ENCODE measurements at places on chromosomes 6 and 20.
A peak's percentile ranks its signal among the peaks of the same experiment; 100 is the strongest.

- no peak for DNase-seq
These were observed 93.7 kb upstream of the EDN1 start for GRCh38 chr6:12196326-12196936.

DNA sequence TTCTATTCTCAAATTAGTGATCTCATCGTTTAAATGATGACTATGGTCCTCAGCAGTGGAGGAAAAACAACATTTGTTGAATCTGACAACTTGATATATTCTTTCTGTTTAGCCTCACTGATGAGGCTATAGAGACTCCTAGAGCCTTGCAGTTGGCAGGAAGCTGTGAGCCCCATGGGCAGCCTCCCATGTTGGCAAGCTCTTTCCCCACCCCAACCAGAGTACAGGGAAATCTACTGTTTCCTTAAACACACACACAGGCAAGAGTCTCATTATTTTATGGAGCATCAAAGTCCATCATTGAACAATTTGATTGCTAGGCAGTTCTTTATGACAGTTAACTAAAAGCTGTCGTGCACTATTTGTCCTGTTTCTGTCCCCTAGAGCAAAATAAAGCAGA, 498.2 kb upstream of the CITED2 start:
- DNase-seq = no peak

DNA sequence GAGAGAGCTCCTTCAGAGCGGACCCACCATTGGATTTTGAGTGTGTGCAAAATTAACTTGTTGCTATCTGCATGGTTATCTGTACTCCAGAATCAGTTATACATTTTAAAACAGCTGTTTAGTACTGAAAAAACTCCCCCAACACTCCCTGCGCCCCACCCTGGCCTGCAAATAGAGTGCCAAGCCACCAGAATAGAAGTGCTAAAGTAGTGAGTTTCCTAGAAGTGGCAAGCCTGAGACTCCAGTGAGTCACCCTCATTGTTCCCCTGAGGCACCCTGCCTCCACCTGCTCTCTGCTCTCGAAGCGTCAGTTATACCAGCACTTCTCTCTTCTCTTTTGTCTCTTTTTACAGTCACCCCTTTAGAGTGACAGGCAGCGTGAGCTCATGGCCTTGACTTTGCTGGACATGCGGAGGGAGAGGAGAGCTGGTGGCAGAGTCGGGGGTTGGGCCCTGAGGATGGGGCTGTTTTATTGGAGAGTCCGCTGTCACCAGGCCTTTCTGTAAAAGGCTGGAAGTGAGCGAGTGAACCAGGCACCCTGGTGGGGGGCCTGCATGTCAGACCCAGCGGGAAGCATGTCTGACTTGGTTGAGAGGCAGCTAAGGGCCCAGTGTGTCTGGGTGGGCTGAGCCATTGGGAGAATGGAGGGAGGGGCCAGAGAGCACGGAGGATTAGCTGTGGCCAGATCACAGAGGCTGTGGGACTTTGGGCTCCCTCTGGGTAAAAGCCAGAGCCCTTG, 10.4 kb downstream of the IGF2R start:
- peak; percentile 74 for DNase-seq

- no peak for DNase-seq
These were observed 644.2 kb upstream of the GJE1 start for GRCh38 chr6:141488488-141488887.

DNA sequence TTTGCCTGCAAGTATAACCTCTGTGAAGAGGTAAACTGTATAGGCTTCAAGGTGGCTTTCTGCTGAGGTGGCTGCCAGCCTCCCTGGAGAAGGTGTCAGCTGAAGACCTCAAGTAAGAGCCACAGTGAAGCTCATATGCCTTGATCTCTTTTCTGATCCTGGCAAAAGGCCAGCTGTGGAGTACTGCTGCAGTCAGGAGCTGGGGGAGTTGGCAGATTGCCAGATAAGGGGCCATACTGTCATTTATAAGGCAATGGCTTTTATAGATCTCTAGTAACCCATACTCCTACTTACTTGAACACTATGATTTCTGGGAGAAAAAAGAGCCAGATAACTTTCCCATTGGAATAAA, 8.8 kb upstream of the CEP85L start:
- peak; percentile 83 for DNase-seq

GRCh38 chr20:45152405-45152804, 22.3 kb upstream of the PI3 start:
- DNase-seq = no peak

DNA sequence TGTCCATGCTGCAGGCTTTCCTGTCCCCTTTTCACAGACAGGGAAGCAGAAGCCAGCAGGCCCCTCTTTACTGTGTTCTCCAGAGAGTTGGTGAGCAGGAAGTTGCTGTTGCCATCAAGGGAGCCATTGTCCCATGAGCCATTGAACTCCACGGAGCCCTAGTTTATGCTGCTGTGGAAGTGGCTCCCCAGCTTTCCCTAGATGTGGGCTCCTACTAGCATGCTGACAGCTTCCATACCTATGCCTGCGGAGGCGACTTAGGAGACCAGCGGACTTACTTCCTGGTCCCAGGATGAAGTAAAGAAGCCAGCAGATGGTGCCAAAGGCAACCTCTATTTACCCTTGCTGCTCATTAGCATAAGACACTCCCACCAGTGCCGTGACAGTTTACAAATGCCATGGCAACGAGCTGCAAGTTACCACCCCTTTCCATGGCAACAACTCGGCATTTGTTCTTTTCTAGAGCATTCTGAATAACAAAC, 30.8 kb upstream of the FKBP1A start:
- DNase-seq = no peak

- DNase-seq = no peak
These were observed 117.0 kb downstream of the ANKRD60 start for GRCh38 chr20:58111310-58112016.

- no peak for DNase-seq
These were observed 170.9 kb downstream of the HIVEP2 start for GRCh38 chr6:142773859-142774648.

DNA sequence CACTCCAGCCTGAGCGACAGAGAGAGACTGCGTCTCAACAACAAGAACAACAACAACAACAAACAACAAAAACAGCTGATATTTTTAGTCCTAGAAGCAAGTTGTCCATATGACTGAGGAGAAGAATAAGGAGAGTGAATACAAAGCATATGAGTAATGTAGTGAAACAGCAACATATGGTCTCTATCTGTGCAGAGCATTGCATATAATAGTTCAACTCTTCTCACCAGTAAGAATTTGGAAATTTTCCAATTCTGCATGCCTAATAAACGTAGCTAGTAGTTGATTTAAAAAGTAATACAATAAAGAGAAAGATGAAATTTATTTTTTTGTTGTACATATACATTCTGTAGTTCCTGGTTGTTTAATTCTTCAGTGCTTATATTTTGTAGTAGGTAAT, 129.7 kb upstream of the FAM83B start:
- no peak for DNase-seq

GRCh38 chr6:3022765-3023662, 23.3 kb downstream of the NQO2 start:
- no peak for DNase-seq

DNA sequence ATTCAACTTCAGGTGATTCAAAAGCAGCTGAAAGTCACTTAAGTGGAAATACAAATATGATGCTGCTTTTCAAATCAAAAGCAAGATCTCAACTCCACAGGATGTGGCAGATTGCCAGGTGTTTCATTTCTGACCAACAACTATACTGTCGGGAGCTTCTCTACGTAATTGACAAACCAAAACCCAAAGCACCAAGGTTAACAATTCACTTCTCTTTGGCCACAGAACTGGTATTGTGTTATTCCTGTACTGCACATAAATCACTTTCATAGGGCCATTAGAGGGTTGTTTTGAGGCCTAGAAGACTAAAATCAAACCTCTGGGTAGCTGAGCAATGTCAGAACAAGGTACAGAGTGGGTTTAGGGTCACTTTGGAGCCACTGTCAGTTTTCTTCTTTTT, 169.7 kb downstream of the HAO1 start:
- peak; percentile 94 for DNase-seq

- DNase-seq = no peak
These were observed 2.9 kb downstream of the BIRC7 start for GRCh38 chr20:63238514-63239125.

DNA sequence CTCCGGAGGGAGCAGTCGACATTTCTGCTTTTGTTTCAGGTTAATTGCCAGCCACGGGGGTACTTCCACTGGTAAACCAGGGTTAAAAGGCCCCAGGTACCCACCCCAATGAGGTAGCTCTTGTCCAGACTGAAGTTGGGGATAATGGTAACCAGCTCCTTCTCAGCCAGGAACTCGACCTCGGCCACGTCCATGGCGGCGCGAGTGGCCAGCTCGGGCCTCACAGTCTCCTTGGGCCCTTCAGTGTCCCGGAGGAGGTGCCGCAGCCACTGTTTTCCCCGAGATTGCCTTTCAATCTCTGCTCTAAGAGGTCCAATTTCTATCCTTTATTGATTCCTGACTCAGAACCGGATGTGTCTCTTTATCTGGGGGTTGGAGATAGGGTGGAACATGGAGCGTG, 13.7 kb downstream of the ARHGAP40 start:
- no peak for DNase-seq

GRCh38 chr6:51494342-51494741, 593.1 kb downstream of the PKHD1 start:
- DNase-seq = no peak

DNA sequence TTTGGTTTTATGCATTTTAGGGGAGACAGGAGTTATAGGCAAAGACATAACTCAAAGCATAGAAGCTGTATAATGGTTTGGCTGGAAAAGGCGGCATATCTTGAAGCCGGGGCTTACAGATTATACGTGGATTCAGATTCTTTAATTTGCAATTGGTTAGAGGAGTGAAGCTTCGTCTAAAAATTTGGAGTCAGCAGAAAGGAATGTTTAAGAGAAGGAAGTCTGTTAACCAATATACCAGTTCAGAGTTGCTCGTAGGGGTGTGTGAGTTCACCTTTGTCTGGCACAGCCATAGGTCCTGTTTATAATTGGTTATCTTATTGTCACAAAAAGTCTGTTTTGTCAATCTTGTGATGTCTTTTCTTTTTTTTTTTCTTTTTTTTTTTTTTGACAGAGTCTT, 8.9 kb downstream of the ARHGAP40 start:
- no peak for DNase-seq

DNA sequence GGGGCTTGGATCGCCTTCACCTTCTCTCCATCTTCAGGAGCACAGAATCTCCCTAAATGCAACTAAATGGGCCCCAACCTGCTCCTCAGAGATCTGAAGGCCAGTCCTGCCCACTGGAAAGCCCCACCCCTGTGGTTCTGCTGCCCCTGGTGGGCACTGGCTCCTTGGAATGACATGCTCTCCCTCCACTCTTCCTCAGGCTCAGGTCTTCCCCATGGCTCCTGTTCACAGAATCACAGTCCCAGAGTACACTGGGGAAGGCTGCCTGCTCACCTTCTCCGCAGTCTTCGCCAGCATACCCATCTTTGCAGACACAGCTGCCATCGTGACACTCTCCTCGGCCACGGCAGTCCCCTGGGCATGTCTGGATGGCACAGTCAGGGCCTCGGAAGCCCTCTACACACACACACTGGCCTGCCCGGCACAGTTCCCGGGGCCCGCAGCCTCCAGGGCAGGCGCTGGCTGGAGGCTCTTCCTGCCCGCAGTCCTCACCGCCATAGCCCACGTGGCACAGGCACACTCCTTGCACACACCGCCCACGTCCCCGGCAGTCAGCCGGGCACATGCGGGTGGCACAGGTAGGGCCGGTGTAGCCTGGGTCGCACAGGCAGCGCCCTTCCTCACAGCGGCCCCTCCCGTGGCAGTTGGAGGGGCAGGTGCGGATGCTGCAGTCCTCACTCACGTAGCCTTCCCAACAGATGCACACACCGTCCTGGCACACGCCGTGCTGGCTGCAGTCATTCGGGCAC, 13.6 kb downstream of the TNXB start:
- no peak for DNase-seq

GRCh38 chr20:19019734-19020364, 192.6 kb upstream of the SLC24A3 start:
- no peak for DNase-seq

GRCh38 chr20:57508381-57508780, 16.6 kb downstream of the CTCFL start:
- no peak for DNase-seq

GRCh38 chr6:41697861-41698781, 37.3 kb downstream of the TFEB start:
- DNase-seq = no peak

DNA sequence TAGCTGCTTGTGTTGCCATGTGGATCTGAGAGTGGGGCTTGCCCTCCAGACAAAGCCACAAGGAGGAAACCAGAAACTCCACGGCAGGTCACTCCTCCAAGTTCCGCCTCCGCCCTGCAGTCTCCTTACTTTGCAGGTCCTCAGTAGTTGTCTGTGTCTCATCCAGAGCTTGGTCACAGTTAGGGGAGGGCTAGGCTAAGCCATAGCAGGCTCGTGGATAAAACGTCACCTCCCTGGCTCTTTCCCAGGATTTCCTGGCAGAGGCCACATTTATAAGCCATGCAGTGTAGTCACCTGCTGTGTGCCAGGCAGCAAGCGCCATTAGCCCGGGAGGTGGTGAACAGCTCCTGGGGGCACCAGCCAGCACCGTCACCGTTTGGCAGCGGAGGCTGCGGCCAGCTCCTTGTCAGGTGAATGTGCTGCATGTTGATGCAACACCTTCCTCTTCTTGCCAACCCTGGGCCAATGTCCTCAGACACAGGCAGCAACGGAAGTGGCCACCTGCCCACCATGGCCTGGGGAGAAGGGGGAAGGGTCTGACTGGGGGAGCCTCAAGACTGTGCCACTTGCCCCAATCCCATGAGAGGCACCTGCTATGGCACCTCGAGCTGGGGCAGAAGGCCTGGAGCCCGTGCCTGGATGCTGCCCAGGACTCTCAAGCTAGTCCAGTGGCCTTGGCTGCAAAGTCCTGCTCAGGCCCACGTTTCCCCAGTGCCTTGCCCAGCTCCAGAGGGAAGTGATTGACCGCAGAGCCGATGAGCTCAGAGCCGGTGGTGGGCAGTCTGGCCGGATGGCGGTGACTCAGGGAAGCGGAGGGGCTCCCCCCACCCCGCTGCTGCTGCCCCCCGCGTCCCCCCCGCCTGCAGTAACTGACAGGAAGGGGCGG, 39.0 kb upstream of the SLCO4A1 start:
- no peak for DNase-seq

DNA sequence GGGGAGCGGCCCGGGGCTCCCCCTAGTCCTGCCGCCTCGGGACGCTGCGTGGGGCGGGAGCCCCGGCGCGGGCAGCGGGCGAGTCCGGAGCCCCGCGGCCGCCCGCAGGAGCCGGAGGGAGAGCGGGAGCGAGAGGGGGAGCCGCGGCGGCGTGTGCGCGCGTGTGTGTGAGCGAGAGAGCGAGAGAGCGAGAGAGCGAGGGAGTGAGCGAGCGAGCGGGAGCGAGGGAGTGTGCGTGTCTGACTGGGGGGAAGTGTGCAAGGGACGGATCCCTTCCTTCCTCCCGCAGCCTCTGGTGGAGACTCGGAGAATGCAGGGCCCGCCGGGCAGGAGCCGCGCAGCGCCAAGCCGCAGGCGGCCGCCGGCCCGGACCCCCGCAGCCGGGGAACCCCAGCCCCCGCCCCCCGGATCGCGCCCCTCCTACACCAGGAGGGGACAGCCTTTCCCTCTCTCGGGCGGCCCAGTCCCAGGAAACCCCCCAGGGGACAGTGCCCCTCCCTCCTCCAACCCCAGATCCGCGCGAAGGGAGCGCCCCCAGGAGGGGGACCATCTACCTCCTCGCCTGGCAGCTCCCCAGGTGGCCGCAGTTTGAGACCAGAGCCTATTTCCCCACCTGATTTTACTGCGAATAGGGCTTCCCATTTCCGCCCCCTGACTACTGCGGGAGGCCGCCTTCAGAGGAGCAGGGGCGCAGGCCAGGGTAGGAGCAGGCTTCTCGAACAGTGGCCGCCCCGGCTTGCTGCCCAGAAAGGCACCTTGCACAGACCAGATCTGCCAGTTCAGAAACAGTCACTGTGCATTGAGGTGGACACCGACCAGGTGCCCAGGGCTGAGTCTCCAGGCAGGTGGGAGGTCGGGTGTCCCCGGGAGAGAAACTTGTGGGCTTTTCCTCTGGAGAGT, at the start of gene CDH22:
Gene CDH22 (minus strand): TSS at position 241 of the 900 bp plus-strand sequence. CDS start 57,204 bp downstream, outside the sequence.
- DNase-seq = no peak
